NCI-H2029 treated with DMSO at 0.1 percent for 48 hours (cell line): ENCODE measurements at places on chromosomes 1 and 21.

GRCh38 chr21:24824209-24824608 is 783.1 kb downstream of the MRPL39 start:
- no peak for DNase-seq

DNA sequence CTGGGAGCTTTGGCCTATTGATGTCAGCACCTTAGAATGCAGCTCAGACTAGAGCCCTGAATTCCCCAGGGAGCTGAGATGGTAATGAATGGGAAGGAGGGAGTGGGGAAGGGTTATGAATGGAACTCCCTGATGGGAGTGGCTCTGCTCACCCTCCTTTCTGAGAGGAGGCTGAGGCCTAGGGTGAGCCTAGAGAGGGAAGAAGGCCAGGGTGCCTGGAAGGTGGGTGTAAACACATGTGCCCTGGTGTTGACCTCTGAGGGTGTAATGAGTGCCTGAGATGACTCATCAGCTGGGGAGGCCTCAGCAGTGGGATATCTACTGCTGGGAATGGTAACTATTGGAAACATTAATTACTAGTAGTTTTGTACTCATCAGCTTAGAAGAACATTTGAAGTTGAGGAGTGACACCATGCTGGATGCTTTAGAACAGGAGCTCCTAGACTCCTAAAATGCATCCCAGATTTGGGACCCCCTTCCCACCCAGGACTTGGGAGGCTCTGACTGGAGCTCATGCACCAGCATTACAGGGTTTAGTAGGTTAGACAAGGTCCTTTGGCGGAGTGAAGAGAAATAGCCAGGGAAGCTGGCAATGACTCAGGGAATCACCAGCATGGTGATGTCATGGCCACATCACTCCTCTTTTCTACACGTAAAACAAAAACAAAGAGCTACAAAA is 16.0 kb upstream of the PIGV start:
- no peak for DNase-seq

DNA sequence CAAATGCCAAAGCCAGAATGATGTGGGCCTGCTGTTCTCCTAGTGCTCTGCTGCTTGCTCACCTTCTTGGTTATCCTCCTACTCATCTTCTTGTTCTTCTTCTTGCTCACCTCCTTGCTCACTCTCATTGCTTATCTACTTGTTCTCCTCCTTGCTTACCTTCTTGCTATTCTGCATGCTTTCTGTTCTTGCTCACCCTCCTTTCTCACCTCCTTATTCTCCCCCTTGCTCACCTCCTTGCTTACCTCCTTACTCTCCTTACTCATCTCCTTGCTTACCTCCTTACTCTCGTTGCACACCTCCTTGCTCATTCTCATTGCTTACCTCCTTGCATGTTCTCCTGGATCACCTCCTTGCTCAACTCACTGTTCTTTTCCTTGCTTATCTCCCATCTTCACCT is at the start of gene OR14I1:
Gene OR14I1, minus strand, starts transcription at position 53 of the 400 bp plus-strand sequence.
- DNase-seq: no peak

- DNase-seq: no peak
Measured at GRCh38 chr1:196449460-196449859, 158.8 kb downstream of the KCNT2 start.

GRCh38 chr1:207455183-207455754 is 1.1 kb downstream of the CR2 start:
- no peak for DNase-seq

DNA sequence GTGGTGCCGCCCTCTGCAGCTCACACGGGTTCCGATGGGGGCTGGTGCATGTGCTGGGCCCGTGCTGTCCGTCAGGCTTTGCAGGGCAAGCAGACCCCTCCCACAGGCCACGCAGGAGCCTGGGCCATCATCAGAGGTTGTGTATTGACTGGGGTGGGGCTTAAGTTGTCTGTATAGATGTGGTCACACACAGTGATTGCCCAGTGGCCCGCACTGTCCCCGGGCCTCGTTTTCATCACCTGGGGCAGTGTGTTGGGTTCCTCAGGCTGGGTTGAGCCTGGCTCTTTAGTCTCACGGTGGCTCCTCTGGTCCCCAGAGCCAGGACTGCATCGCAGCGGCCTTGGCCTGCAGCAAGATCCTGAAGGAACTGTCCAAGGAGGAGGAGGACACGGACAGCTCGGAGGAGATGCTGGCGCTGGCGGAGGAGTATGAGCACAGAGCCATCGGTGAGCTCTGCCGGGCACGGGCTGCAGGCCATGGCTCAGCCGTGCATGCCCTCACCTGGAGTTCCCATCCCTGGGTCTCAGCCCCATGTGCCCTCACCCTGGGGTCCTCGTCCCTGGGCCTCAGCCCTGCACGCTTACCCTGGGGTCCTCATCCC is 44.1 kb downstream of the TRPM2 start:
- no peak for DNase-seq

DNA sequence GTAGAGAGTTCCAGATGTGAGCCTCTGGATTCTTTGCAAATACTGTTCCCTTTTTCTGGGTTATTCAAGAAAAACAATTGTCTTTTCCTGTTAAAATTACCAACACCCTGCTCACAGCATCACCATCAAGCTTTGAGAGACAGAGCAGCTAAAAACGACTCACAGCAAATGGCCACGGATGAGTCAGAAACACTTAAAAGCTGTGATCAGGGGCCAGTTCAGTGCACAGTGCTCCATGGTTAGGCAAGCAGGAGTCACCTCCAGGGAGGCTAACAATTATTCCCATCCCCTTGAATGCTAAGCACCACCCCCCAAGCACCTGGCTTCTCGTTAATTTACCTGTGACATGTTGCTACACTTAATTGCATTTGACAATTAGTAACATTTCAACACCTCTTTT is 128.4 kb upstream of the CAMK1G start:
- DNase-seq: no peak

- no peak for DNase-seq
Measured at GRCh38 chr1:235939480-235939775, 72.7 kb upstream of the LYST start.

DNA sequence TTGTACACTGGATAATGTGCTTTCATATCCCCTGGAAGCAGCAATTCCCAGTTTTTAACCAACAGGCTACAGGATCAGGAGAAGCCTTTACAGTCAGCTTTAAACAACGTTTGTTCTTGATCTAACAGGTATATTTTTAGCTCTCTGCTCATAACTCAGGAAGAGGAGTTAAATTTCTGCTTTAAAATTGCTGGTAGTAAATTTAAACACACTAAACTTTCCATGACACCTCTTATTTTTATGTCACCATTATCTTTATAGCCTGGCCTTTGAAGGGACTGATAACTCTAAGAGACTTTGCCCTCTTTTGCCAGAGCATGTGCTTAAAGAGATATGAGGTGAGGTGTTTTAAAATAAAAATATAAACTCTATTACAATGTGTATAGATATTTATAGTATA is 119.6 kb upstream of the BRINP3 start:
- DNase-seq: no peak

- DNase-seq: no peak
Measured at GRCh38 chr1:91764471-91765115, 121.4 kb downstream of the TGFBR3 start.

- DNase-seq: no peak
Measured at GRCh38 chr1:225422795-225423517, 4.9 kb downstream of the LBR start.

- no peak for DNase-seq
Measured at GRCh38 chr1:226063224-226063976, 884 bp downstream of the H3-3A start.

GRCh38 chr1:53349369-53349835 is 21.5 kb upstream of the LRP8 start:
- no peak for DNase-seq

DNA sequence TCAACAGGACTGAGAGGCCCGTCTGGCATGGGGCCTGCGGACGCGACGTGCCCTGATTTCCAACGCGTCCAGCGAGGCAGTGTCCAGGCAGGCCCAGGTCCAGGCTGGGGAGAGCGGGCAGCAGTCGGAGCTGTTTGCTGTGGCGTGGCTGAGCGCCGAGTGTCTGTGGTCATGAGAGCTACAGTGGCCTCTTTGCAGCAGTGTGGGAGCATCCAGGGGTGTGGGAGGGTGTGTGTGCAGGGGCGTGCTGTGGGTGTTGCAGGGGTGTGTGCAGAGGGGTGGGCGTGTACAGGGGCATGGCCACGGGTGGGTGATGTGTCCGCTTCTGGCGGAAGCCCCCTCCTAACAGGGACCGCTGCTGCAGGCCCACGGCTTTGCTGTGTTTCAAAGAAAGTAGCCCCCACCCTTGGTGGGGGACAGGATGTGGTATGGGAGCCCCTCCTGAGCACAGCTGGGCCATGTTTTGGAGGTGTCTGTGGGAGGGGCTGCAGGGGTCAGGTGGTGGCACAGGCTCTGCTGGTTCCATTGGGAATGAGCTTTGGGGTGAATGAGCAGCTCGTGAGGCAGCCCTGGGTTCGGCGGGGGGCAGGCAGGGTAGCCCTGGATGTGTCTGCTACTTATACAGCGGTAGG is 17.7 kb downstream of the PLCH2 start:
- DNase-seq: no peak

- DNase-seq: no peak
Measured at GRCh38 chr1:230821346-230821745, 47.0 kb downstream of the C1orf198 start.

GRCh38 chr1:11028018-11028417 is 15.6 kb downstream of the TARDBP start:
- no peak for DNase-seq

DNA sequence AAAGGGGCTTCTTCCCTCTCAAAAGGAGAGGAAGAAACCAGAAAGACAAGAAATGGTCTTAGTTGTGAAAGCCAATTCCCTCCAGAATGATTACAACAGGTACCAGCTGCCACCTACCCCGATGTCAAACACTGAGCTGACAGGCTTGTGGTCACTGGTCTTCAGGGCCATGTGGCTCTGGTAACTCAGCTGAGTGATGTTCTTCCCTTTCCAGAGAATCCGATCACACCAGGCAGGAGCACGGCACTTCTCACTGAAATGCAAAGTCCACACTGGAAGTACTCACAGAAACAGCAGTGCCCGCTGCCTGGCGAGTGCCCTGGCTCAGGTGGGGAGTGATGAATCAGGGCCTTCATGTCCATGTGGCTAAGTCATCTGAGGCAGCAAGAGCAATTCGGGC is 18.7 kb upstream of the MTF1 start:
- DNase-seq: no peak

- no peak for DNase-seq
Measured at GRCh38 chr1:198771563-198772153, 132.8 kb downstream of the PTPRC start.

DNA sequence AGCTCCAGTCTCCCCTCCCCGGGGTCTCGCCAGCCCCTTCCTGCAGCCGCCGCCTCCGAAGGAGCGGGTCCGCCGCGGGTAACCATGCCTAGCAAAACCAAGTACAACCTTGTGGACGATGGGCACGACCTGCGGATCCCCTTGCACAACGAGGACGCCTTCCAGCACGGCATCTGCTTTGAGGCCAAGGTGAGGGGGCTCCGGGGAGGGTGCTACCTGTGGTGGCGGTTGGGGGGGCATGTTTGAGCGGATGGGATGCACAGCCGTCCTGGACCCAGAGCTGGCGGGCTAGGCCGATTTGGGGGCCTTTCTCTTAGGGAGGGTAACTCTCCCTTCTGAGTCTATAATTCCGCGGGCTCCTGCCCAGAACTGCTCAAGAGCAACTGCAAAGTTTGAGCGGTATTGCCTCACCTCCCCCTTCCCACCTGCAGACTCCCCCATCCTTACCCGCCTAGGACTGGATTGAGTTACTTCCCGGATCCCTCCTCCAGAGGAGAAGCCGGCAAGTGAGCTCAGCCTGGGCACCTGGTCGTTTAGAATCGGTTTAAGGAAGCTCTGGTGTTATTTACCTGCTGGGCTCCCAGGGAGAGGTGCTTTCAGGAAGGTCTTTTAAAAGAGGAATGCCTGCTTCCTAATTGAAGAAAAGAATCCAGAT is 730 bp downstream of the NOS1AP start:
- peak; percentile 17 for DNase-seq

- no peak for DNase-seq
Measured at GRCh38 chr1:97084546-97084945, 363.0 kb downstream of the PTBP2 start.

- no peak for DNase-seq
Measured at GRCh38 chr21:29030909-29031308, 6.4 kb downstream of the USP16 start.

GRCh38 chr1:36100376-36100775 is 11.7 kb downstream of the ADPRS start:
- DNase-seq: no peak

DNA sequence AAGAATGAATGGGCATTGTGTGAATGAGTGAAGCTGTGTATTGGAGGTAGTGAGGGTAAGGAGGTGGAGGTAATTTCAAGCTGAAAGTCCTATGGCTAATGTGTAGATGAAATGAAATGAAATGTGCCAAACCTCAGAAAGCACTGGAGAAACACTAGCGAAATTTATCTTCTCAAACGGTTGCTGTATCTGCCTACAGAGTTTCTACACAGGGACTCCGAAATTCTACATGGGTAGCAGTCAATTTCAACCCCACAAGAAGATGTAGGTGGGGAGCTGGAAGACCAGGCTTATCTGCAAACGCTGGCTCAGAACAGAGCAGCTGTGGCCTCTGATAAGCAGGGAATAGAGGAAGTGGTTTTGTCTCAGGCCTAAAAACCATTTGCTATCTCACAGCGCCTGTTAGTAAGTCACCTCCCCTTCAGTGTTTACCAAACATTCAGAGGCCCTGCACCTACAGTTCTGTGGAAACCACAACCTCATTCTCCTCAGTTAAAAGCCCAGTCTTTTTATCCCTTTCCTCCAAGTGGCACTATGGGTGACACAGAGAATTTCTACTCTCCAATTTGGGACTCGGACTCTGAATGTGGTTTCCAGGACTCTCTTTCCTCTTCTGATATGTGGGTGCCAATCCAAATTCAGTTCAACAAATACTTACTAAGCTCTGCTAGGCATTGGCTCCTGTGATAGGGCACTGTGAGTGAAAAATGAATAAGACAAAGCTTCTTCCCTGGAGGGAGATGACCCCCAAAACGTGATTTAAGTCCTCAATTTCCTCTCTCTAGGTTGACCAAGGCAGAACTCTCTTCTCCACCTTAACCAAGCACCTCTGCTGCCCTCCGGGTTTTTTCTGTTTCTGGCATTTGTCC is 17.2 kb upstream of the SLAMF6 start:
- DNase-seq: no peak

DNA sequence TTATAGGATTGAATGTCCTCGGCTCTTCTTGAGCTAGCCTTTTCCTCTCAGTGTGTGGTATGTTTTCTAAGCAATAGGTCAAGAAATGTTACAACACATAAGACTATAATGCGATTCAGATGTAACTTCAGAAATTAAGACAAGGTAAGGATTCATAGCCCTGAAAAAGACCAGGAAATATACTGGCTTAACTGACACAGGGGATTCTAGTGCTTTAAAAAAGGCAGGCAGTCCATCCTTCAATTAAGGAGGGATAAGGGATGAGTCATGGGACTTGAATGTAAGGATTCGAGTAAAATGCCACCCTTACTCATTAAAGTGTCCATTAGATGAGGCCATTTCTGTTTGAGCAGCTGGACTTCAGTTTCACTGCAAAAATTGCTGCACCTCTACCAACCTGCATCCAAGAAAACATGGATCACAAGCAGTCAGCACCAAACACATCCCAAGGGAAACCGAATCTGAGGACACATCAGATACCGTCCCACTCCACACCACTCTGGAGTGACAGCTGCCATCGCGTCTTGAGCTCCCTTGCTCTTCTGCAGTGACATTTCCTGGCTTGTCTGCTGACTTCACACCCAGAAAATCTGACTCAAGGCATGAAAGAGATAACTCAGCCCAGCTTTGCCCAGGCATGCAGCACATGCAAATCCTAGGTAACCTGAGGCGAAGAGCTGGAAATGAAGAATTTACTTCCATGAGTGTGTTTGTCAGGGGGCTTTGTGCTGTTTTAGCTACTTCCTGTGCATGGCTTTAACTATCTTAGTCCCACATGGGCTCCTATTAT is 37.8 kb downstream of the NGF start:
- DNase-seq: no peak
